Stimulated activated CD8-positive, alpha-beta memory T cell treated with anti-CD3 and anti-CD28 coated beads, Interleukin-4, amount 100 ng/mL, for 48 hours (primary cell): ENCODE measurements at places on chromosomes 4 and X.

GRCh38 chr4:38178392-38178995 lies 218.3 kb downstream of the PTTG2 start:
- no peak for DNase-seq

- DNase-seq = peak; percentile 37
These were observed 1.0 kb downstream of the SHISA3 start for GRCh38 chr4:42398171-42398870.

GRCh38 chr4:54727346-54727745 lies 69.6 kb downstream of the KIT start:
- DNase-seq = no peak

DNA sequence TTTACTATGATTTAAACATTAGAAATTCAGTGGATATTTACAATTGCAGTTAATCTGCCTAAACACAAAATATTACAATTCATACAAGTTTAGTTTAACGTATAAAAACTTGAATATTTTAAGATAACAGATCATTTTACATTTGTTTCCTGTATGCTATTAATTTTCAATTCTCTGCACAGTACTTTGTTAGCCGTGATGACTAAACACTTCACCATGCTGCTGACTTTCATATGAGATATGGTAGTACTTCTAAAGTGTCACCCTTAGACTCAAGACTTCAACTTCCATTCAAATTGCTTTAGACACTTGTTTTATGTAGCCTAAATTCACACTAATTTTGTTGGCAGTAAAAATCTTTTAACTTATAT lies 1646.4 kb upstream of the ADGRL3 start:
- no peak for DNase-seq

DNA sequence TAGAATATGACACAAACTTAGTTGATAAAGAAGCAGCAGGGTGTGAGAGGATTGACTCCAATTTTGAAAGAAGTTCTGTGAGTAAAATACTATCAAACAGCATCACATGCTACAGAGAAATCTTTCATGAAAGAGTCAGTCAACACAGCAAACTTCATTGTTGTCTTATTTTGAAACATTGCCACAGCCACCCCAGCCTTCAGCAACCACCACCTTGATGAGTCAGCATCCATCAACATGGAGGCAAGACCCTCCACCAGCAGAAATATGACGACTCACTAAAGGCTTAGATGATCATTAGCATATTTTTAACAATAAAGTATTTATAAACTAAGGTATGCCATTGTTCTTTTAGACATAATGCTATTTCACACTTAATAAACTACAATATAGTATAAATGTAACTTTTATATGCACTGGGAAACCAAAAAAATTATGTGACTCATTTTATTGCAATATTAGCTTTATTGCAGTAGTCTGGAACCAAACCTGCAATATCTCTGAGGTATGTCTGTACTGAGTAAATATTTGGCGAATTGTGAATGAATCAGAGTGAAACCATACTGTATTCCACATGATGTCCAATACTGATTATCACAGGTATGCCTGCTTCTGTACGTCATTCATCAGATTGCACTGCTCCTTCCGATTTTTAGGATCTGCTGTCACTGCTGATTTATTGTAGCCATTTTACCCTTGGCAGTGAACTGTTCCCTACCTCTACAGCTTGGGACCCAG lies 11.6 kb downstream of the FRMPD4 start:
- no peak for DNase-seq

GRCh38 chr4:2415881-2416563 lies 2.4 kb downstream of the ZFYVE28 start:
- DNase-seq = no peak

DNA sequence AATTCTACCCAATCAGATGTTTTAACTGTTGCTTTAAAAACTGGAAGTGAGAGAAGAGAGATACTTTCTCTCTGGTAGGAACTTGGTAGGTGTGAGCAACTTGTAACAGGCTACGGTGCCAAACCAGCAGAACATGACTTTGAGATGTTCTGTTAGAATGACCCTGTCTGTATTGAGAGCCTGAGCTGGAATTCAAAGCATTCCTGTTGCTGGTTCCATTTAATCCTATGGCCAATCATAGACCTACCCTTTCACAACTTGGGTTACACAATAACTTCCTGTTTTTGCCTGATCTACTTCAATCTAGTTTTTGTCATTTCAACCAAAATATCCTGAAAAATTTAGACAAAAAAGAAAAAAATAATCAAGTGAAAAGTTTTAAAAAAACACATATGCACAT lies 1.7 kb upstream of the PRRG1 start:
- DNase-seq = no peak

DNA sequence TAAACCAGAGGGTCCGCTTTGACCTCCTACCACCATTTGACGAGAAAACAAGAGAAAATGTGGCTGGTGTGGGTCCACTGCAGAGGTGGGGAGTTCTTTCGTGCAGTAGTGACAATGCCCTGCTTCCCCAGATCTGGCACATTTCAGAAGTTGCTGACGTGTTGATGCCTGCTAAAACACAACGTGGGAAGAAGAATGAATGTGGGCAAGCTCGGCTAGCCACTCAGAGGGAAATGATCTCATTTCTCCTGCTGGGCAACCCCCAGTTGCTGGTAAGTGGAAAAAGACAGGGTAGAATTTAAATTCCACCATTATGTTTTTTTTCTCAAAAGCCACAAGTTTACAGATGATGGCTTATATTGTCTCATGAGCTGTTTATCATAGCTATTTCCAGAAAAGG lies 77.9 kb downstream of the LUZP4 start:
- DNase-seq = no peak

DNA sequence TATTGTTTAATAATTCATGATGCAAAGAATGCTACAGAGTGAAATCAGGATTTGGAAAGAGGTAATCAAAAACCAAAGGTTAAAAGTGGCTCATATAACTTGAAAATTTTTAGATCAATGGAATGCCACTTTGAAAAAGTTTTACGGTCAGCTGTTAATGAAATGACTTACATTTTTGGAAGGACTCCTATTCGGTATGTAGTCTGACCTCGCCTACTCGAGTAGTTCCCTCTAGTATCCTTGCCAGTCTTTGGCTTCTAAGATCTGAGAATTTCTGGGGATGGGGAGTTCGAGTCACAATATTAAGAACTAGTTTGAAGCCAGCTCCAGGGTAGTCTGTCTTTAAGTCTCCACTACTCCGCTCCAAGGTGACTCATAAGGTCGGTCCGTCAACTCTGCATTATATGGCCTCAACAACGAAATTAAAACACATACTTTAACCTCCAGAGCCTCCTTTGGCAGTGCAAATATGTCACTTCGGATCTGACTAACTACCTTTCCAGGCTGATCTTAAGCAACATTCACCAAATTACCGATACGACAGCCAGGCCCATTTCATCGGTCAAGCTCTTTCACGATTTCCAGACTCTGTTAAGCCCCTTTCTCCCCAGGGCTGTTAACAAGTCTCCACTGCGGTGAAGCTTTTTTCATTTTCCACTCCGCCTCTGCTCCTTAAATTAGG lies 733 bp upstream of the NAA15 start:
- DNase-seq = peak; percentile 40

DNA sequence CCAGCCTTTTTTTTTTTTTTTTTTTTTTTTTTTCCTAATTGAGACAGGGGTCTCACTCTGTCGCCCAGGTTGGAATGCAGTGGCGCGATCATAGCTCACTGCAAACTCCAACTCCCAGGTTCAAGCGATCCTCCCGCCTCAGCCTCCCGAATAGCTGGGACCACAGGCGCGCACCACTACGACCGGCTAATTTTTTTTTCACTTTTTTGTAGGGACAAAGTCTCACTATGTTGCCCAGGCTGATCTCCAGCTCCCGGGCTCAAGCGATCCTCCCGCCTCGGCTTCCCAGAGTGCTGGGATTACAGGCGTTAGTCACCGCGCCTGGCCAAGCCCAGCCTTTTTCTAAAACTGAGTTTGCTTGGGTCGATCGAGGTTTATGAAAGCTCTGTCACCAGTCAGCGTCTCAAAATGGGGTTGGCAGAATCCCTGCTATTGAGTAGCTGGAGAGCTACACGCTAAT lies 1.3 kb upstream of the OTUD5 start:
- DNase-seq = peak; percentile 37

DNA sequence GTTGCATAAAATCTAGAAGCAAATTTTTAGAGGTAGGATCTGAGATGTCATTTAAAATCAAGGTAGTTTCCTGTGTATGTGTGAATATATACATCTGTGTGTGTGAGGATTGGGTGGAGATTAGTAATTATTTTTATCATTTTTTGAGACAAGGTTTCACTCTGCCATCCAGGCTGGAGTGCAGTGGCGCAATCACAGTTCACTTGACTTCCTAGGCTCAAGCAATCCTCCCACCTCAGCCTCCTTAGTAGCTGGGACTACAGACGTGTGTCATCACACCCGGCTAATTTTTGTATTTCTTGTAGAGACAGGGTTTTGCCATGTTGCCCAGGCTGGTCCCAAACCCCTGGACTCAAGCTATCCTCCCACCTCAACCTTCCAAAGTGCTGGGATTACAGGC lies 188.3 kb downstream of the RAPGEF2 start:
- no peak for DNase-seq

- no peak for DNase-seq
These were observed 131.8 kb downstream of the SPOCK3 start for GRCh38 chr4:167102475-167102874.

- no peak for DNase-seq
These were observed 55.7 kb downstream of the LNX1 start for GRCh38 chr4:53535567-53535966.

- DNase-seq = peak; percentile 77
These were observed at the start of gene LEF1 for GRCh38 chr4:108168671-108169523. Gene LEF1, minus strand, starts transcription at chr4:108168932. Its CDS starts 1,165 bp downstream, at chr4:108167767.

GRCh38 chr4:38717604-38718003 lies 53.6 kb downstream of the KLF3 start:
- DNase-seq = no peak

GRCh38 chr4:156251373-156252065 lies 297.9 kb upstream of the CTSO start:
- no peak for DNase-seq

DNA sequence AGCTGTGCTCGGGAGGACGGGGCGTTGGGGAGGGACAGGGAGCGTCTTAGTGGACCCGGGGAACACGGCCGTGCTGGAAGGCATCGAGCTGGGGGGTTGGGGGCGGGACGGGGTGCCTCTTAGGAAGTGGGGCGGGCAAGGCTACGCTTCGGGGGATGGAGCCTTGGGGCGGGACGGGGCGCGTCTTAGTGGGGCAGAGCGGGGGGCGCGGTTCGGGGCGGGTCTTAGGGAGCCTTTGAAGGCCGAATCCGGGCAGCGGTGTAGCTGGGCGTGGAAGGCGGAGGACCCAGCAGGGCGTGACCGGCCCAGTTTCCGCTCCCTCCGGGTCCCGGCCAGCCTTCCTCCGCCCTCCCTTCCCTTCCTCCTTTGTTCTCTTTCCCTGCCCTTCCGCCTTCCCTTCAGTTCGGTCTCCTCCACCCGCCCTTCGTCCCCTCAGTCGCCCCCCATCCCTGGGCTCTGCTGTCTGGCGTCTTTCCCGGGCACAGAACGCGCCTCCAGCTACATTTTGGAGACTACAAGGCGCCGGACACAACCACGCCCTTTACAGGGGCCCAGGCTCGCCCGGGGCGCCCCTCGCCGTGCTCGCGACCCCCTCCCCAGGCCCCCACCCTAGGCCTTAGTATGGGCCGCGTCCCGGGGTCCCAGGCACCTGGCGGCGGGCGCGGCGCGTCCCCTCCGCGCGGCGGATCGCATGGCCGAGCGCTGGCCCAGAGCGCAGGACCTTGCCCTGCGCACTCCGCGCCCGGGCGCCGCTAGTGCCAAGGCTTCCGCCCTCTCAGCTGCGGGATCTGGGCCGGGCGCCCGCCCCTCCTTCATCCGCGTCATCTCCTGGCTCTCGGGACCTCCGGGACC lies at the start of gene ARSD:
Gene ARSD (minus strand): TSS at position 757 of the 852 bp plus-strand sequence. CDS start 64 bp downstream, at position 693.
- peak; percentile 68 for DNase-seq

DNA sequence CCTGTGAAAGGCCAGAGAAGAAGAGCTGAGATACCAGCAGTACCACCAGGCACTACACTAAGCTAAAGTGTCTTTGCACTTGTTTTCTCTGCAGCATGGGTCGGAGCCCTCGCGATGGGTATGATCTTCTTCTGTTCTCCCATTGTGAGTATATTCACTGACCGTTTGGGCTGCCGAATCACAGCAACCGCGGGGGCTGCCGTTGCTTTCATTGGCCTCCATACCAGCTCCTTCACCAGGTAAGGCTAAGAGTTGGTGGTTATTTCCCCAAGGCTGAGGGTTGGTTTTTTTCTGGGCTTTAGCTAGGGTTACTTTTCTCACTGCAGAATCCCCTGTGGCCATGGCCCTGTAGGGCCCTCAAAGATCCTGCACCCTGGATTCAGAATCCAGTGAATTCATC lies 93.5 kb downstream of the RLIM start:
- no peak for DNase-seq

GRCh38 chr4:53189011-53189410 lies 176.8 kb downstream of the SCFD2 start:
- DNase-seq = no peak

GRCh38 chr4:123649645-123650391 lies 253.2 kb downstream of the SPRY1 start:
- no peak for DNase-seq
